ENCODE measurements at places on chromosomes 2 and 18.

DNA sequence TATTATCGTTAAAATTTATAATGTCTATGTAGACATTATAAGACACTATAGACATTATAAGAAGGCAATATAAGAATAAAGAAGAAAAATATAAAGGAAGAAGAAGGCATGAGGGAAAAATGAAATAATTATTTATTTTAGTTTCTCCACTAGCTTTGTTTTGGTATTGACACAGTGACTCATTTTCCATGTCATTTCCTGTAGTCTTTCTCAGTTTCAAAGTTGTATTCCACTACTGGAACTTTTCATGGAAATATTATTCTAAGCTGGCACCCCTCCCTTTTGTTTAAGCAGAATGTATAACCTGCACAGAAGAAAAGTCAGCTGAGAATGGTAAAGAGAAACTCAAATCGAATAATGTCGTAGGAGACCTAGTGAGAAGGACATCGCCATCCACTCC is 234.2 kb upstream of the NETO1 start:
- no peak for DNase-seq

- peak; percentile 75 for DNase-seq
Measured at GRCh38 chr18:5295231-5295920, at the start of gene ZBTB14. TSS of gene ZBTB14 (minus strand) at chr18:5295726. CDS start at chr18:5293246, 2,480 bp downstream.

DNA sequence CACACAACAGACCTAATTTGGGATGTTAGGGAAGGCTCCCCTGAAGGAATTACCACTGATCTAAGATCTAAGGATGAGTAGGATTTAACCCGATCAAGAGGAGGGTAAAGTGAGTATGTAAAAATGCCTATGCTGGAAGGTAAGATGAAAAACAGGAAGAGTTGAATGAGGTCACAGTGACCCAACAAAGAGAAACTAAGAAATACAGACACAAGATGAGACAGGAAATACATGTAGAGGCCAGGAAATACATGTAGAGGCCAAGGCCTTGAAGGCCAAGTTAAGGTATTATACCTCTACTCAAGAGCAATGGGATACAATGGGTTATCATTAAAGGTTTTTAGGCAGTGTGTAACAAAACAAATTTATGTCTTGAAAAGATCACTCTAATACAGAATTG is 131.6 kb upstream of the TANK start:
- no peak for DNase-seq

GRCh38 chr2:237720957-237721356 is 77.6 kb upstream of the RBM44 start:
- DNase-seq = no peak

- DNase-seq = no peak
Measured at GRCh38 chr2:98757904-98758421, 27.0 kb upstream of the MGAT4A start.

- no peak for DNase-seq
Measured at GRCh38 chr2:11437602-11438001, 28.4 kb downstream of the E2F6 start.

DNA sequence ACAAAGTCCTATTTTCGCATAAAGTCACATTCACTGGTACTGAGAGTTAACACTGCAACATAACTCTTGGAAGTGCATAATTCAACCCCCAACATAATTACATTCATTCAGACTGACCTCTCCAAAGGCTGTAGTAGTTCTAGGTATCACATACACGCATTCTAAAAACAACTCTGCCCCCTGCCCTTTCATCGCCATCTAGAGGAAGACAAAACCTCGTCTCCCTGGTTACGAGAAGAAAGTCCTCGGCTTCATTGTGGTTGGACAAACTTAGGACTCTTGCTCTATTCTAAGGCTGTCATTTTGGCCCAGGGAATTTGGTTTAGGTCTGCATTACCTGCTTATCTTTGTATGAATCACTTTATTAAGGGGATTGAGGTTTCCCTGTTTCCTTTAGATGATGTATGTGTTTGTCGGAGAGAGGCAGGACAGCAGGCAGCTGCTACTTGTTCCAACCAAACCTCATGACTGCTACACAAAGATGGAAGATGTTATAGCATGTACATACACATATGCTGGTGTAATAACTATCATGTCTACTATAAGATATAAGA is 215.4 kb upstream of the NRXN1 start:
- DNase-seq = no peak

DNA sequence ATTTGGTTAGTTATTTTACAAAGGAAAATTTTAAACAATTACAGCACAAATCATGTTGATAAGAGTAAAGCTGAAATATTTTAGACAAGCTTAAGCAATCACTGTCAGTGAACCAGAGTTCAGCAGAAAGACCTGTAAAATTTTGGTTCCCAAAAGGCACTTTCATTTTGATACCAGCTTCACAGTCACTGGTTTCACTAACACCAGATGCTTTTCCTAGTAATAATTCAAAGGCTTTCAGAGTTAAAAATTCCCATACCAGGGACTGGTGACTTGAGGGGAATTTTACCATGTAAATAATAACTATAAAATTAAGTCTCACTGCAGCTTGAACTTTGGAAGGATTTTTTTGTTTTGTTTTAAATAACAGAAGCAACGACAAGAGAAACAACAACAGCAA is 102.3 kb upstream of the CD302 start:
- DNase-seq = no peak

GRCh38 chr2:155975734-155976133 is 356.8 kb downstream of the NR4A2 start:
- no peak for DNase-seq

DNA sequence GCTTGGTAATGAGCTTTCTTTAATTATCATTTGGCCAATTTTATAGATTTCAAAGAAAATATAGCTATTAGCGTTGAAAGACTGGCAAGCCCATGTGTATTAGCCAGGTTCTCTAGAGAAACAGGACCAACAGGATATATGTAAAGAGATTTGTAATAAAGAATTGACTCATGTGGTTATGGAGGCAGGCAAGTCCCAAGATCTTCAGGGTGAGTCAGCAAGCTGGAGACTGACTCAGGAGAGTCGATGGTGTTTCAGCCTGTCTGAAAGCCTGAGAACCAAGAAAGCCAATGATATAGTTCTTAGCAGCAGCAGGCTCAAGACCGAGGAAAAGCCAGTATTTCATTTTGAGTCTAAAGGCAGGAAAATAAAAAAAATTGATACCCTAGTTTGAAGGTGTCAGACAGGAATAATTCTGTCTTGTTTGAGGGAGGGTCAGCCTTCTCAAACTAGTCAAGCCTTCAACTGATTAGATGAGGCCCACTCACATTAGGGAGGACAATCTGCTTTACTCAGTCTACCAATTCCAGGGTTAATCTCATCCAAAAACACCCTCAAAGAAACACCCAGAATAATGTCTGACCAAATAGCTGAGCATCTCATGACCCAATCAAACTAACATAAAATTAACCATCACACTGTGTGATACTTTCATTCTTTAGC is 78.3 kb upstream of the CRIM1 start:
- DNase-seq = no peak

DNA sequence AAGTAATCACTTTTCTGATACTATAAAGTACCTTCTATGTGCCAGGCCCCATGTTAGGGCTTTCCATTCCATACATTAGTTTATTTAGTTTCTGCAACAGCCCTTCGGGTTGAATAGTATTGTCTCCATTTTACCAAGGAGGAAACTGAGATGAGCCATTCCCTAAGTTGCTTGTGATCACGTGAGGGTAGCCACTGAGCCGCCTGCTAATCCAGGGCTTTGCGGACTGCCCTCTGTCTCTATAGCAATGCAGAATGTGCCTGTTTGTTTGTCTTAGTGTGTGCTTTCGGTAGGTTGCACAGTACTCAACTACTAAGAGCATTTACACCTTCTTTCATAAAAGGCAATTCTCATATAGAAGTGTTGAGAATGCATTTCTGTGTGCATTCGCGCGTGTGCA is 5.0 kb downstream of the EMILIN2 start:
- DNase-seq = no peak

GRCh38 chr18:25365242-25365641 is 13.3 kb upstream of the ZNF521 start:
- no peak for DNase-seq

All from activated CD4-positive, CD25-positive, alpha-beta regulatory T cell treated with anti-CD3 and anti-CD28 coated beads, Interleukin-2, amount 50 U/mL, for 72 hours (primary cell).